ENCODE measurements at places on chromosomes 5 and 9.

- no peak for DNase-seq
These were observed 20.5 kb upstream of the TXN start for GRCh38 chr9:110276781-110277180.

DNA sequence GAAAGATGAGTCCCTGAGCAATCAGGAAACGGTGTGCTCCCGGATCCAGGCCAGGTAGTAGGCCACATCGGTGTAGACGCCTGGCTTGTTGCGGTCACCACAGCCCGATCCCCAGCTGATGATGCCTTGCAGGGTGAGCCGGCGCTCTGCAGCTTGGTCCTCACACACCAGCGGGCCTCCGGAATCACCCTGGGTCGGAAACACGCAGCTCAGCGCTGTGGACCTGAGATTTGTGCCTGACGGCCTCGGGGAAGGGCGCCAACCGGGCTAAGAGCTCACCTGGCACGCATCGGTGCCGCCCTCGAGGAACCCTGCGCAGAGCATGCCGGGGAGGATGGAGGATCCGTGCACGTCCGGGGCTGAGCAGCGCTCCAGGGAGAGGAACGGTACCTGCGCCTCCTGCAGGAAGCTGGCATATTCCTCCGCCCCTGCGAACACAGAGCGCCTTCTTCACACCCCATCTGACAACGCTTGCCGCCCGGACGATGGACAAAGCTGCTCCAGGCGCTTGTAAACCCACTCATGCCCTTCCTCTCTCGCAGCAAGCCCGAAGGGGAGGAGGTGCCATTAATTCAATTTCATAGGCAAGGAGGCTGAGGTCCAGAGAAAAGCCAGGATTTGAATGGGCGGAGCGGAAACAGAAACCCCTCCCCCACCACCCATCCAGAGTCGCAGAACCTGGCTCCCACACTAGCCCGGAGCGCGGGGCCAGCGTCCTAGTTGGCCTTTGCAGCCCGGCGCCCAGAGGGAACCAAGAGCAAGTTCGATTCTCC lies 2.0 kb upstream of the PFN3 start:
- peak; percentile 48 for DNase-seq

GRCh38 chr5:178462816-178463215 lies 127.4 kb downstream of the COL23A1 start:
- DNase-seq = no peak

GRCh38 chr5:61624553-61625136 lies 292.6 kb downstream of the ZSWIM6 start:
- no peak for DNase-seq

DNA sequence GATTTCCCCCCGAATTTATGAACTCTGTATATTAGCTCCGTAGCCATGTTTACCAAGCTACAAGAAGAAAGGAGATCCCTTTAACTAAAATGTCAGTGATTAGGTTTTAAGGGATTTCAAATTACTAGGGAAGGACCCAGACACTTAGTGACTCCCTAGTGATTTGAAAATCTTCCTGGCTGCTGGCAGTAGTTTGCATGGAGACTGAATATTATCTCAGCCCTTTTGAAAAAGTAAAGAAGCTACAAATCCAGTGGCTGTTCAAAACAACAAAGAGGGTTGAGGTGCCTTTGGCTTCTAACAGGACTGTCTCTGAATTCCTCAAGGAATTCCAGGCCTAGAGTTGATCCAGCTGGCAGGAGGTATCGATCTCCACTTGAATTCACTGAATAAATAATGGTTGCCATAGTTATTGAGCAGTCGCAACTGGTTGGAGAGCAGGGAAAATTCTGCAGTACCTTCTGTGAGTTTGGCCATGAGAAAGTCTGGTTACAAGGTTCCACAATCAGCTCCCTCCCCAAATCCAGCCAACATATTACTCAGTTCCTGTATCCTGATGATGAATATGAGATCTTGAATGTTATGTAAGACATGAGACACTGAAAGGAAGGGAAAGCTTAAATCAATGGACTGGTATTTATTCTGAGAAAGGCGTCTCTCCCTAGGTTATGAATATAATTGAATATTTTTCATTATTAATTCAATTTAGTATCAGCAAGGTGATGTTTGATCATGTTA lies 37.7 kb downstream of the NR4A3 start:
- no peak for DNase-seq

- DNase-seq = no peak
These were observed 199.7 kb downstream of the NNT start for GRCh38 chr5:43802651-43803050.

GRCh38 chr9:69433392-69433791 lies 108.4 kb downstream of the ENTREP1 start:
- no peak for DNase-seq

- DNase-seq = no peak
These were observed 312.9 kb downstream of the ADGRV1 start for GRCh38 chr5:90871391-90871991.

DNA sequence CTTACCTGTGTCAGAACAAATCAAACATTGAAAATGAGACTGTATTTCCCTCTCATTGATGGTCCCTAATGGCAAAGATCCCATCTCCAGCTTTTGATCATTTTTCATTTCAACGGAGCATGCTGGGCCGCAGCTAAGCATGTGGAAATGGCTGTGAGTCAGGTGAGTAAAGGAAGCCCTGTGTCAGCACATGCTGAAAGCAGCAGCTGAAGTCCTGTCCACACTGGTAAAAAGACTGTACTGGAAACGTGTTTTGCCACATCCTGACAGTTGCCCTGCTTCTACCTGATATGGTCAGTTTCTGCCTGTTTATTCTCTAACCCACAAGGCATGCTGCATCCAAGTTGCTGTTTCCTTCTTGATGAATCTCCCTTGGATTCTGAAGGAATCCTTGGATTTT lies 330.1 kb downstream of the EFNA5 start:
- DNase-seq = no peak

- no peak for DNase-seq
These were observed 239.2 kb upstream of the TRIM32 start for GRCh38 chr9:116447934-116448333.

- no peak for DNase-seq
These were observed 321.0 kb downstream of the AGTPBP1 start for GRCh38 chr9:85420750-85421149.

DNA sequence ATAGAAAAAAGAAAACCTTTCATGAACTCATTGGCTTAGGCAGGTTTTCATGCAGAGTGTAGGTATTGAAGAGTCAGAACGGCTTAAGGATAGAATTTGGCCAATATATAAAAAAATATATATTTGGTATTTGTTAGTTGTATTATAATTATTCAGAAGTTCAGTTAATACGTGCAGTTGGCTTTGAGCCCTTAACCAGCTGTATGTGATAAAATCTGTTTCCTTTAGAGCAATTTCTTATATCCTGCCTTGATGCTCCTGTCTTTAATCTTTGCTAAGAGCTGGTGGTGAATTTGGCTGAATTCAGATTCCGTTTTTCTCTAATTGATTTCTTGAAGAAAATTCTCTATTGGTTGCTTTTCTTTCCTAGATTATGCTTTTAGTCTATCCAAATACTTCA lies 3.7 kb downstream of the ANXA1 start:
- no peak for DNase-seq

- DNase-seq = no peak
These were observed 84.1 kb downstream of the AMBP start for GRCh38 chr9:113993838-113994540.

GRCh38 chr5:36739751-36740221 lies 133.4 kb downstream of the SLC1A3 start:
- DNase-seq = peak; percentile 44

GRCh38 chr5:61953913-61954312 lies 352.1 kb upstream of the KIF2A start:
- DNase-seq = no peak

GRCh38 chr9:125464591-125465385 lies 203.2 kb downstream of the GAPVD1 start:
- DNase-seq = no peak

DNA sequence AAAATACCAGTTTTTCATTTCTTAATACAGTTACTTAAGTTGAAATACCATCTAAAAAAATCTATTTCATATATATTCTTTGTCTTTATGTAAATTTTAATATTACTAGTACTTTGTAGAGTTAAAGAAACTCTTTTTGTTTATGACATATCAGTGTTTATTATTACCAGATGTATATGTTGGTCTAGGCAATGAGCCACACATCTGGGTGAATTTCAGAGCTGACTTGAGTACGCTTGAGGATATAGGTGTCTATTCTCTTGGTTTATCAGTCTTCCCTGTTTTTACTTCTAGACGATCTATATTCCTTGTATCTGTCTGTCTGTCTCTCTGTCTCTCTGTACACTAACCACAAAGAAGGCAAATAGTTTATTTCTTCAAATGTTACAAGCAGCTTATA lies 2.9 kb downstream of the SMAD5 start:
- DNase-seq = no peak

- no peak for DNase-seq
These were observed 2.3 kb downstream of the P4HA2 start for GRCh38 chr5:132225165-132226032.

DNA sequence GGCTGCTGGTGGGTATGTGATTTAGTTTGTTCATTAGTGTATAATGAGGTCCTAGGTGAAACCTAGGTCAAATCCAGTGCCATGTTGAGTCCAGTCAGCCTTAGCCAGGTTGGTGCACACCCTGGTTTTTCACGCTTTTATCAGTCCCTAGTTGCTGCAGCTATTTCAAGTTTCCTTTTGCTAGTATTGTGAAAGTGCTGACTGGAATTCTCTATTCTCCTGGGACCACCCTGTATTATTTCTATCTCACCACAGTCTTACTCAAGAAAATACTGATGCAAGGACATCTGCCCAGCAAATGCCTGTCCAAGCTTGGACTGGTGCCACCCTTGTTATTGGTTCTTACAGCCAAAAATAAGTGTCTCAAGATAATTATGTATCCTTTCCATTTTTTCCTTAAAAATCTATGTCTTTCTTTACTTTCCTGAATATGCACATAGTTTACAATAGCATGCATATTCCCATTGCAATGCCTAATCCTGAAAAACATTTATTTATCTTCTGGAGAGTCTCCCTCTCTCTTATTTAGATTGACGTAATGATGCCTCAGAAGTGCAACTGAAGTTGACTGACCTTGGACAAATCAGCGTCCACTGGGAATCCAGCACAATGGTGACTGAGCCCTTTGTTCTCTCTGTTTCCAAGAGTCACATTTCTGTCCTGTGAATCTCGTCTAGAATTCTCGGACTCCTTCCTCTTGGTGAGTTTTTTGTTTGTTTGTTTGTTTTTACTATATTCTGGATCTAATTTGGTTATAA lies 1075.0 kb downstream of the CDH9 start:
- DNase-seq = no peak

DNA sequence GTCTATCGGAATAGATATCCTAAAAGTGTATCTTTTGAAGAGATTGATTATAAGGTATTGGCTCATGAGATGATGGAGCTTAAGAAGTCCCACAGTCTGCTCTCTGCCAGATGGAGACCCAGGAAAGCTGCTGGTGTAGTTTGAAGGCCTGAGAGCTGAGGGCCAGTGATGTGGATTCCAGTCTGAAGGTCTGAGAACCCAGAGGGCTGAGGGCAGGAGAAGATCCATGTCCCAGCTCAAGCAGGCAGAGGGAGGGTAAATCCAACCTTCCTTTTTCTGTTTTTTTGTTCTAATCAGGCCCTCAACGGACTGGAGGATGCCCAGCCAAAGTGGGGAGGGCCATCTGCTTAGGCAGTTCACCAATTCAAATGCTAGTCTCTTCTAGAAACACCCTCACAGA lies 11.0 kb upstream of the ABL1 start:
- DNase-seq = no peak

DNA sequence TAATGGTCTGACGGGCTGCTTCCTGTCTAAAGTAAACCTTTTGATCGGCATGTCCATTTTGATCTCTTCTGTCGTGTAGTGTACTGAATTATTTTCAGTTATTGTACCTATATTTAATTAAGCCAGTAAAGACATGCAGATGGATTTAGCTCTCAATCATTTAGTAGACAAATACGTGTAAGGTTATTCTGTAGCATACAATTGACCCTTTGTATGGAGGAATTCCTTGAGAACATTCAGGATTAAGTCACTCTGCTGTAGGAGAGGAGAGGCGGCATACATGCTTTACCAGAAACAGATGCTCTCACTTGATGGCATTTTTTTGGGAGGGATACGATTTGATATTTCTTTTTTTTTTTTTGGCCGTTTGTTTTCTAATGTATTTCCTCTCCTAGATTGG lies 141.0 kb downstream of the PBX3 start:
- no peak for DNase-seq

- DNase-seq = peak; percentile 51
These were observed at the start of gene SLC12A7 for GRCh38 chr5:1111727-1112289. Gene SLC12A7, minus strand, starts transcription at chr5:1112063. Its CDS starts 72 bp downstream, at chr5:1111991.

GRCh38 chr5:133289686-133290367 lies 238.0 kb downstream of the HSPA4 start:
- DNase-seq = no peak

DNA sequence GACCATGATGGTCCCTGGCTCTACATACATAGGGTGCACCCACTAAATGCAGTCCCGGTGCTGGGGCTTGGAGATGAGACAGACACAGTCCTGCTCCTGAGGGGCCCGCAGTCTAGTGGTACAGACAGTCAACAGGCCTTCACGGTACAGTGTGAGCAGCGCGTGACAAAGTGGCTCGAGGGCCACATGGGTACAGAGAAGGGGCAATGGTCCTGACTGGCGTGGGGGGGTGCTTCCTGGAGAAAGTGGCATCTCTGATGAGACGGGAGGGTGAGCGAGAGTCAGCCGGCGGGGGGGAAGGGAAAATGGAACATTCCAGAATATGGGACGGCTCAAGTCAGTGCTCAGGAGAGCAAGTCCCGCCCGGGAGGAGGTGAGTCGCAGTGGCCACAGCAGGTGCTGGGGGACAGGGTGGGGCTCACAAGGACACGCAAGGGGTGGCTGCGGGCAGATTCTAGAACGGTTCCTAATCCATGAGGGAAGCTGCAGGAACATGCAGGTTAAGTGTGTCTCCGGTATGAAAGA lies 38.0 kb downstream of the WHRN start:
- no peak for DNase-seq

- DNase-seq = no peak
These were observed 116.0 kb downstream of the ARHGAP26 start for GRCh38 chr5:142886211-142886610.

DNA sequence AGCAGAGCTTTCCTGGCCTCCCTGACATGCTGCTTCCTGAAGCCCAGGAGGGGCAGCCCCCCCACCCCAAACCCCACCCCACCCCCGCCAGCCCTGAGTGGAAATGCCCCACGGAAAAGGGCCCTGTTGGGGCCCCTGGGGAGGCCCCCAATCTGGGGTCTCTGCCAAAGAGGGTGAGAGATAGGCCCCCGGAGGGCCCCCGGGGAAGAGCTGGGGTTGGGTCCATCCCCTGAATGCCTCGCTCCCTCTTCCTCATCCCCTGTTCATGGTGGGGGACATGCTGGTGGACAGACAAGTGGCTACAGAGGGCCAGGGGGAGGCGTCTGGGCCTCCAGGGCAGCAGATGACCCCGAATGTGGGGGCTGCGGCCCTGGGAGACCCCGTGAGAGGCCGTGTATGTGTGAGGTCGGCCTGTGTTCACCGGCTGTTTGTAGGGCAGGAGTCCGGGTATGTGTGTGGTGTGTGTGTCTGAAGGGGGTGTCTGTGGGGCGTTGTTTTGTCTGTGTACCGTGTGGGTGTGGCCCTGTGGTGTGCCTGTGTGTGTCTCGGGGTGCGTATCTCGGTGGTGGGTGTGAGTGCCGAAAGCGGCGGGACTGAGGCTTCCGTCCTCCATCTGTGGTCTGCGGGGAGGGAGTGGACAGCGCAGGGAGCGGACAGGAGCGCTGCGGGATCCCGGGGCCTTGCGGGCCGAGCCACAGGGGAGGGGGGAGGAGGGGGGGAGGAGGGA lies 11.3 kb downstream of the C9orf50 start:
- DNase-seq = peak; percentile 49

GRCh38 chr9:20508242-20508641 lies 114.1 kb downstream of the MLLT3 start:
- no peak for DNase-seq

- DNase-seq = no peak
These were observed 54.3 kb upstream of the ZSWIM6 start for GRCh38 chr5:61277781-61278180.

GRCh38 chr9:127182901-127183746 lies 60.7 kb upstream of the ANGPTL2 start:
- DNase-seq = no peak

Measured in activated T-helper 1 cell treated with anti-CD3 and anti-CD28 coated beads, Interleukin-2, amount 50 U/mL, for 16 hours (primary cell).